ENCODE measurements at places on chromosomes 1 and 21.

DNA sequence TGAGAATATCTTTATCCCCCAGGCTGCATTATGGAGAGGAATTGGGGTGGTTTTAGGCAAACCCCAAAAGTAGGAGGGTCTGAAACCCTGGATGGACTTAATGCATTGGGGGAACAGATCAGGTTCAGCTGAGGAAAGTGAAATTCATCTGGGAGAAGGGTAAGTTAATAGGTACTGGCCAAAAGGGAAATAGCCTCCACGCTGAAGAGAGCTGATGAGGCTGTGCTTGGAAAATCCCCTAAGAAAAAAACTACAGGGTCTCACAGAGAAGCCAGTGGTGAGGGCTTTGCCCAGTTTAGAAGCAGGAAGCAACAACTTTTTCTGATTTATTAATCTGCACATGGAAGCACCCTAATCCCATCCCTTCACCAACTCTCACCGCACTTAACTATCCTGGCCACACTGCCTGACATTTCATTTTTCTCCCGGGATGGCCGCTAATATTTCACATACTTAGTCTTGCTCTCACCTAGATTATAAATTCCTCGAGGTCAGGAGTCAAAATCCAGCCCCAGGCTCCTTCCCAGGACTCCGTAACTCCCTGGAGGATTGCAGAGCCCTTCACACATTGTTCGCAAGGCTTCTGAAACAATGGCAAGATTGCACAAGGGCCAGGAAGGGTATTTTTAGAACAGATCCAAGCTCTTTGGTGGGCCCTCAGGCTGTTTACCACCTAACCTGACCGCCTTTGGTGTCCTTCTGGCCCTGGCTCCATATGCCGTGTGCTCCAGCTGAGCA, 60.9 kb upstream of the TARBP1 start:
- DNase-seq: no peak

DNA sequence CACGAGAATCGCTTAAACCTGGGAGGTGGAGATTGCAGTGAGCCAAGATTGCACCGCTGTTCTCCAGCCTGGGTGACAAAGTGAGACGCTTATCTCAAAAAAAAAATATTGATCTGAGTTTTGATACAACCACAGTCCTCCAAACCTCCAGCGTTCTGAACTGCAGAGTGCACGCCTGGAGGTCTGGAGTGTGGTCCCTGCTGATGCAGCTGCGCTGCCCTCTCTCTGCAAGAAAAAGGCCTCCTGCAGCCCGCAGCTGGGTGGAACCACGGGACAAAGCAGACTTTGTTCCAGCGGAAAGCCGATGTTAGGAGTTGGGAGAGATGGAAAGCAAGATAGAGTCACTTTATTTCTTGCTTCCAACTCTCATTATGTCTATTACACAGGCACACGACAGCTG, 144.9 kb upstream of the SOD1 start:
- DNase-seq: no peak

- no peak for DNase-seq
Measured at GRCh38 chr1:229238674-229239415, 32.1 kb upstream of the RAB4A start.

DNA sequence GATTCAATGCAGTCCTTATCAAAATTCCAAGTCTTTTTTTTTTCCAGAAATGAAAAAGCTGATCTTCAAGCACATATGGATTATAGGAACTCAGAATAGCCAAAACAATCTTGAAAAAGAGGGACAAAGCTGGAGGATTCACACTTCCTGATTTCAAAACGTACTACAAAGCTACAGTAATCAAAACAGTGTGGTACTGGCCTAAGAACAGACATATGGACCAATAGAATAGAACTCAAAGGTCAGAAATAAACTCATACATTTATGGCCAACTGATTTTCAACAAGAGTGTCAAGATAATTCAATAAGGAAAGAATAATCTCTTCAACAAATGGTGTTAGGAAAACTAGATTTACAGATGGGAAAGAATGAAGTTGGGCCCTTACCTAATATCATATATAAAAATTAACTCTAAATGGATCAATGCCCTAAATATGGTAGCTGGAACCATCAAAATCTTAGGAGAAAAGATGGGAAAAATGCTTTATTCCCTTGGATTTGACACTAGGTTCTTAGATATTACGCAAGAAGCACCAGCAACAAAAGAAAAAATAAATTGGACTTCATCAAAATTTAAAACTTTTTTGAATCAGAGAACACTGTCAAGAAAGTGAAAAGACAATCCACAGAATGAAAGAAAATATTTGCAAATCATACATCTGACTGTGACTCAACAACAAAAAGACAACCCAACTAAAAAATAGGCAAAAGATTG, 4.0 kb upstream of the KRTAP10-12 start:
- no peak for DNase-seq

DNA sequence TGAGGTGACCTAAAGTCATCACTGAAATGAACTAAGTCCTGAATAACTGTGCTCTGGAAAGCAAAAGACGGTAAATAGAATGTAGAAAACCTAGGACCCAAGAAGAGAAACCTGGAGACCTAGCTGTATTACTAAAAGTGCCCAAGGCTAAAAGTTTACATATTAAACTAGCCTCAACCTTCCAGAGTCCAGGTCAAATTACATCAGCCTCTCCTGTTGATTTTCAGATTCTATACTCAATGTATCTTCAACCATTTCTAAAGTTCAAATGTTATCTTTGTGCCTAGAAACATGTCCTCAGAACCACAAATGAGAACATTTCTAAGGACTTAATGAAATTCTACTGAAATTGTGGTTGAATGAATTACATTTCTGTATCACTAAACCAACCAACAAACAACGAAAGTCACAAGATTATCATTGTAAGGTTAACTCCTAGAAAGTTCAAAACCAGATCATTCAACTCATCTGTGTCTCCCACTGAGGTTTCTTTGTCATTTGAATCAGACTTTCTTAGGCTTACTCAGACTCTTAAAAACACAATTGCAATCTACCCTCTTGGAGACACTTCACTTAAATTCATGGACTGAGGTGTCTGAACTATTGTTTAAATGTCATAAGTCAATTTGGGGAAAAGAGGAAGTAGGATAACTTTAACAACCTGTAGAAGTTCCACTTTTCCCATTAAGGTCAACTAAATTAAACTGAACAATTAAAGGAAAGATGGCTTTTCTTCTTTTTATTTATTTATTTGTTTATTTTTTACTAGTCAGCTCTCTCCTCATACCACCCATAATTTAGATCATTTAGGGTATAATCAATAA, 207.7 kb downstream of the BARHL2 start:
- DNase-seq: no peak

- no peak for DNase-seq
Measured at GRCh38 chr1:38291906-38292521, 245.4 kb upstream of the POU3F1 start.

Data from D721Med (cell line).